ENCODE measurements at places on chromosomes 1 and 21.

- no peak for DNase-seq
Observed at GRCh38 chr1:9066945-9067807, 2.3 kb downstream of the SLC2A5 start.

- DNase-seq: no peak
Observed at GRCh38 chr21:37579356-37579755, 212.8 kb downstream of the DYRK1A start.

- no peak for DNase-seq
Observed at GRCh38 chr1:30648408-30649000, 74.9 kb downstream of the MATN1 start.

DNA sequence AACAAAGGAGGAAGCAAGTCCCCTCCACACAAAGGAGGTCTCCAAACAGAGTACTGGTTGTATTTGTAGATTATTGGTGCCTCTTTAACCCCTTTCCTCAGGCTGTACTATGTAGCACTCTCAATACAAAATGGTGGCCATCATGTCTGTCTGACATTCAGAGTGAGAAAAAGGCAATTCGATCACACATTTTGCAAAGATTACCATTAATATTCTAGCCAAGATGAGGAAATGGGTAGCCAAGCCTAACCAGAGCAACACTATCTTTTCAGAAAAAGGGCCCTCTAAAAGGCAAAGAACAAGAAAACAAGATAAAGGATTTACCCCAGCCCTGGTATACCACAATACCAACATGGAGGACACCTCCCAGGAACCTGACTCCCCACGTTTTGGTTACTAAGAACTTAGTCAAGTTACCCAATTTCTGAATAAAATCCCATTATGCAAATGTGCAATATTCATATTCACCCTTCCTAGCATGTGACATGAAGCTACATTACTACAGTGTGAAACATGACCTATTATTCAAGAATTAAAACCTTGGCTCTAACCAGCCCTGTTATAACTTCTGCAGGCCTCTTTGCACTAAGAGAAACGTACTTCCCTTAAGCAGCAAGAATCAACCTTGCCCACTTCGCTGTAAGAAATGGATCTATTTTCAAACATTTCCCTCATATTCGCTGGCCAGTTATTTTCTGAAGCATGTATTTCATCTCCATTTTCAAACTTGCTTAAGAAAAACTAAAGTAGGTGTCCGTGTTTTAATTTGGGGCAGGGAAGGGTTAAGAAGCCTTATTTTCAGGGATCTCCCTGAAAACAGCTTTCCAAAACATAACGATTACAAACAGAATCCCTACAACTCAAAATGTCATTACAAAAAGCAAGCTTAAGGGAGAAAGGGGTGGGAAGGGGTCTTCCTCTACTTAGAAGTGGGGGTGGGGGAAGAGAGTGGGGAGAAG is 2.1 kb downstream of the KDM5B start:
- no peak for DNase-seq

DNA sequence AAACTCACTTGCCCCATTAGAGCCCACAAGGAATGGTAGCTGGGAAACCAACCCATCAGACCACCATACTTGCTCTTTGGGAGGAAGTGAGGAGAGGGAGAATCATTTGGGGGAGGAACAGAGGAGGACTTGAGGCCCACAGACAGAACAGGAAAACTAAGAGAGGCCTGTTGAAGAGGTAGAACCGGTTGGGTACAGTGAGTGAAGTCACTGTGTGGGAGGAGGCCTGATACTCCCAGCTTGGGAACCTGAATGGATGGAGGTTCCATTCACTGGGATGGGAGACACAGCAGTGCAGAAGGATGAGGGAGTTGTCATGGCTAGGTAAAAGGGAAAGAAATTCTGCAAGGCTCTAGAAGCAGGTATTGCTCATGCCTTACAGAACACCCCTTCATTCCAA is 63.4 kb upstream of the PSEN2 start:
- no peak for DNase-seq

DNA sequence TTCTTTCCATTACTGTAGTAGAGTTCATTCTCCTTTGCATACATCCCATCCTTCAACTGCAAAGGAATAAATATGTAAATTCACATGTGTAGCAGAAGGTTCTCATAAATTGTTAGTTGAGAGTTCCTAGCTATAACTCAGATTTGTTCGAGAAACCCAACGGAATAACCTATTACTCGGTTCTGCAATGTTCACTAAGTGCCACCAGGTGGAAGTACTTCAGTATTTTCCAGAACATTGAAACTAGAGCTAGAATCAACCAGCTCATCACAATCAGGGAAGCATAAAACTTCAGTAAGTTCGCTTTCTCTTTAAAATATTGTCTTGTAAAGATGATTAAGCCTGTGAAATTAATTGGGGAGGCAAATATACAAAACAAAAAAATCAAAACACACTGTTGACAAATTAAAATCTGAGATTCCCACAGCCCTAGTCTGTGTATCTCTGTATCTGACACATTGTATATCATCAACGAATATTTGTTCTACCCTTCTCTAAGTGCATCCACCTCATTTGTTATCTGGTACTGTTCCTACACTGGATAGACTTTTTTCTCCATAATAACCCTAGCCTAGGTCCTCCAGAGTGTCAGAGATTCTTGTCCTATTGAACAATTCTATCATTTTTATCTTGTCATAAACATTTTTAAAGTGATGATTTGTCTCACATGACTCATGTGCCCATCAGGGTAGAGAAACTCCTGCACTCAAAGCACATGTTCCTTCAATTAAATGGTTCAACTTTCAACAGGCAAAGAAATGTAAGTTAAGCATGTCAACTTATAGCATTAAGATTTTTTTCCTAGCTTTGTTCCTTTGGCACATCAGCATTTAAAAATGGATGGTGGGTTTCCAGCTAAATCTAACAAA is 31.9 kb downstream of the MROH9 start:
- no peak for DNase-seq

DNA sequence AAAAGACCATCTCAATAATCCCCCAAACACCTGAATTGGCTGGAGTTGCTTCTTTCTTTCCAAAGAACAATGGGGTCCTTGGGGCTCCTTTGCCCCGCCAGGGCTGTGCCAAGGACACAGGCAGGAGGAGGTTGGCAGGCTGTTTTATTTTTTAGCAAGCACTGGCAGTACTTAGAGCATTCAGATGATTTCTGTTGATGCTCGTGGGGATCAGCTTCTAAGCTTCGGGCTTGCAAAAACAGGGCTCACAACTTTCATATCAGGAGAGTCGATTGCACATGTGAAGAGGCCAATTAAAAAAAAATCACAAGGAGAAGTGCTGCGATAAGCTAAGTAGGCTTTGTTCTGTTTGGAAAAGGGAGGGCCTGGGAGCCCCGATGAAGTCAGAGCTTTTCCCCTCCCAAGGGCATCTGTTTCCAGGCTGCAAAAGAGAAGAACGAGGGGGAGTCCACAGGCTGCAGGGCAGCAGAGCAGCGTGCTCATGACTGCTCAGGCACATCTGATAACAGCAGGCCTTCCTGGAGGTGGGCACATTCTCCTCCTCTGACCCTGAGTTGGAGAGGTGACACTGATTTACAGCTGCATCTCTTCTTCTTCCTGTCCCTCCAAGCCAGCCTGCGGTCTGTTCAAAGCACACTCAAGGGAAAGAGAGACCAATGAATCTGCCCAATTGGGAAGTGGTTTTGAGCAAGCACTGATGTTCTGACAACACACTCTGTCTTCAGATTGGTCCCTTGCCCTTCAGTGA is 27.3 kb upstream of the BCAR3 start:
- DNase-seq: no peak

DNA sequence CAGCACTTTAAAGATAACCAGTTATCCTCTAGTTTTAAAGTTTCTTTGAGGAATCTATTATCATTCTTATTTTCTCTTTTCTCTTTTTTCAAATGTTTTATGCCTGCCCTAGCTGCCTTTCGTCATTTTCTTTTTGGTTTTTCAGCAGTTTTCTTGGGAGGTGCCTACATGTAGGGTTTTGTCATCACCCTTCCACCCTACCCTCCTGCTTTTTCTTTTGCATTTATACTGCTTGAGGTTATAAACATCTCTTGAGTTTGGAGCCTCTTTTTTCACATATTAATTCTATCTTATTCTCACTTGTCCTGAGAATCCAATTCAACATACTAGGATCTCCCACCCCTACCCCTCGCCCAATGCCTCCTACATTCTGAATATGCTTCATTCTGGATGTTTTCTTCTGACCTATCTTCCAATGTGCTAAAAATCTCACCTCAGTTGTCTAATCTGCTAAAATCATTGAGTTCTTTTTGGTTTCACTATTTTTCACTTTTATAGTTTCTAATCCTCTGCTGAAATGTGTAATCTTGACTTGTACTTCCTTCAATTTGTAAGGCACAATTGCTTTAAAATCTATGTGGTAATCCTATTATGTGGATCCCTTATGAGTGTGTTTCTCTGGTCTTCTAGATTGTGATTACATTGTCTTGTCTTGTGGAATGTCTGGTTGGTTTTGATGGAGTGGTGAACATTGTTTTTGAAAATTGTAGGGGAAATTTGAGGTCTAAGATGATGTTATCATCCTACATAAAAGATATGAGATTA is 38.7 kb downstream of the MIA3 start:
- DNase-seq: no peak

- DNase-seq: no peak
Observed at GRCh38 chr1:230160957-230161771, 94.1 kb downstream of the GALNT2 start.

GRCh38 chr1:53586765-53587164 is 127.6 kb downstream of the DMRTB1 start:
- no peak for DNase-seq

GRCh38 chr1:119674111-119674526 is 26.1 kb upstream of the ZNF697 start:
- no peak for DNase-seq

- DNase-seq: no peak
Observed at GRCh38 chr1:161421456-161421855, 53.8 kb upstream of the CFAP126 start.

- DNase-seq: no peak
Observed at GRCh38 chr1:145952903-145953302, 4.9 kb downstream of the LIX1L start.

GRCh38 chr1:222301652-222302051 is 246.3 kb downstream of the HHIPL2 start:
- DNase-seq: no peak

GRCh38 chr1:239784896-239785295 is 306.8 kb upstream of the FMN2 start:
- DNase-seq: no peak

DNA sequence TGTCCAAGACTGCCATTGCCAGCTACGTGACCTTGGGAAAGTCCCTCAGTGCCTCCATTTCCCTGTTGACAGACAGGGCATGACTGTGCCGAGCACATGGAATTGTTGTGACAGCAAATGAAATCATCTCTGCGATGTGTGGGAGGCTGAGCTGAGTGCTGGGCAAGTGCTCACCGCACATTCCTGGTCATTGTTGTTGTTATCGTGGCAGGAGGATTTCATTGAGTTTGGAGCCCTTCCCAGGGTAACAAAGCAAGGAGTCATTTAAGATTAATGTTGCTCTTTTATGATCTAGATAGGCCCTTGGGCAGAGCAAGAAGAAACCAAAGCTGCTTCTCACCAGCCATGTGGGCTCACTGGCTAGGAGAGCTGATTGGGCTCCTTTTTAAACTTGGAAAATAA is 39.6 kb upstream of the ITPKB start:
- no peak for DNase-seq

DNA sequence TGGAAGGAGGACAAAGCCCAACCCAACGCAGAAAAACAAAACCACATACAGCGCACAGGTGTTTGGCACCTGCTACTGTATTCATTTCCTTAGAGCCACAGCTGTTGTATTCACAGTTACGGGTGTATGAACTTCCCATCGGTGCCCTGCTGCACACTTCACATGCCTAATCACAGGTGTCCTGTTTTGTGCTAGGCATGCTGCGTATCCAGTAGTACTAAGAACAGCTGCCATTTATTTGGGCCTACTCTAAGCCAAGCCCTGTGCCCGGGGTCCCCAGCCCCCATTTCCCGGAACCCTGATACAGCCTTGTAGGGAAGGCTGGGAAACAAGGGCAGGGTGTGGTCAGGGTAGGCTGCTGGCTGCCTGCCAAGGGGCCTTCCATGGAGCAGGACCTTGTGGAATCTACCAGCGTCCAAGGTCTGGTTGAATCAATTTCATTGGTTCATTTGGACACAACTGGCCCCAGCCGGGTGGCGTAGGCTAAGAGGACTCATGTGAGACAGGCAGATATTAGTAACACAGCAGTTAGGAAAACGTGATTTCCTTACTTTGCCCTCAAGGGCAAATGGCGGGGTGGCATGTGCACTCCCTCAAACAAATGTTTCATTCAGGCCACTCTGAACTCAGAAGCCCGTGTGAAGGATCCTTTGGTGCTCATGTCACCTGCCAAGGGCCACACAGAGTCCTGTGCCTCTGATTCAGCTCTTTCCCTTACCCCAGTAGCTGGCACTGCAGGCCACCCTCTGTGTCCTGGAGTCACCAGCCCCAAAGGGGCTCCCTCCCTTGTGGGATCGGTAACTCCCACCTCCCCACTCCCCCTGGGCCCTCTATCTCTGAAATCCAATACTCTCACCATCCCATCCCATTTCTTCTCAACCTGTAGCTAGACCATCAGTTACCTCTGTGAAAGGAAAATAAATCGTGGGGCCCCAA is 986 bp upstream of the RNF186 start:
- no peak for DNase-seq

GRCh38 chr1:191969290-191969689 is 189.0 kb upstream of the RGS18 start:
- no peak for DNase-seq

DNA sequence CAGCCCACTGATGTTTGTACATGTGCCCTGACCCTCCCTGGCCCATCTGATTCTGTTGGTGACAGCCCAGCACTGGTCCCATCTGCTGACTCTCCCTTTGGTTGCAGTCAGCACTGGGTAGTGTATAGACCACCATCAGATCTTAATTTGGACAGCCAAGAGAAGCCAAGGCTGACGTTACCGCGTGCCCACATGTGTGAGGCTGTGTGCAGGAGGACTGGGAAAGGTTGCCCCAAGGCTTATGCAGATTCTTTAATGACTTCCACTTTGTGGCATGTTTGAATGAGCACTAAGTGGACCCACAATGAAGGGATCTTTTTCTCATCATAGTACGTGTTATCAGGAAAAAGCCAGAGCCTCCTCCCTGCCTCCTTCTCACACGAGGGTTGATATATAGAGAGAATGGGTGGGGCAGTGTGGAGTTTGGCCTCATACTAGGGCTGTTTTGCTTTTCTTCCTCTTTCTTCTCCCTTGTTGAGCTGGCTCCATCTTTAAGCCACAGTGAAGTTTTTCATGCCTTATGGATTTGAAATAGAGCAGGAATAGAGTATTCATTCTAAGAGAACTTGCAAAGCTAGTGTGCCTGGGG is 93.5 kb downstream of the NAV1 start:
- DNase-seq: no peak
